ENCODE measurements at places on chromosomes 4 and X. TPM values are rescaled to one million over a fixed set of nuclear protein-coding genes. Genes with fewer than 3 reads are reported as not detected.
A peak's percentile ranks its signal among the peaks of the same experiment; 100 is the strongest.

The SGMS2 gene
- polyA plus RNA-seq: 4.3 TPM

The CHIC2 gene
- polyA plus RNA-seq: 9.8 TPM

The PI4K2B gene
- 9.7 TPM for polyA plus RNA-seq

The DCAF4L1 gene
- not detected for polyA plus RNA-seq

The TMPRSS11A gene
- polyA plus RNA-seq: not detected

The CDKL5 gene
- polyA plus RNA-seq: 1.2 TPM

The TMPRSS11F gene
- not detected for polyA plus RNA-seq

GRCh38 chrX:18490806-18491555, 65.6 kb downstream of the CDKL5 start:
- H3K36me3 ChIP-seq: no peaks in the 10 kb centered on the region
- H3K4me3 ChIP-seq: no peak overlapping the region
- no peaks in the 10 kb centered on the region for H3K27me3 ChIP-seq
- H3K4me1 ChIP-seq: no peaks in the 10 kb centered on the region

- no peaks in the 10 kb centered on the region for H3K27me3 ChIP-seq
- no peaks in the 10 kb centered on the region for H3K36me3 ChIP-seq
- H3K27ac ChIP-seq: no peak overlapping the region
- no peak for DNase-seq
- H3K4me1 ChIP-seq: no peaks in the 10 kb centered on the region
Measured at GRCh38 chrX:128759745-128760144, 707.5 kb upstream of the ACTRT1 start.

DNA sequence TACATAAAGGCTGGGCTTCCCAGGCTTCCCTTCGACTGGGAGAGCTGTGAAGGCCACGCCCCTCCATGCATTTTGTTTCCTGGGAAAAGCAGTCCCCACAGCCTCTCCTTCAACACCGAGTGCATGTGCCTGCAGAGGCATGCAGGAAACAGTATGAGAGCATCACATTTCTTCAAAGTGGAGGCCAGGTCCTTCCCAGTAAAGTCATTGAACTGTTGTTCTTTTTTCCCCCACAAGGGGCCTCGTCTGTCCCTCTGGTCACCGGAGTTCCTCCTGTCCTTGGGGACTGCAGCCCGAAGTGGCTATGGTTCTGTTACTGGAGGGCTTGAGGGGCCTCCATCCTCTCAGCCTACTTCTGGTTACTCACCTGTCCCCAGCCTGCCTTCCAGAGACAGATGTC, 56.0 kb downstream of the RAI2 start:
- H3K36me3 ChIP-seq: peaks cover 14% of the 10 kb centered on the region
- no peak for DNase-seq
- no peak overlapping the region for H3K27ac ChIP-seq
- no peaks in the 10 kb centered on the region for H3K4me1 ChIP-seq

DNA sequence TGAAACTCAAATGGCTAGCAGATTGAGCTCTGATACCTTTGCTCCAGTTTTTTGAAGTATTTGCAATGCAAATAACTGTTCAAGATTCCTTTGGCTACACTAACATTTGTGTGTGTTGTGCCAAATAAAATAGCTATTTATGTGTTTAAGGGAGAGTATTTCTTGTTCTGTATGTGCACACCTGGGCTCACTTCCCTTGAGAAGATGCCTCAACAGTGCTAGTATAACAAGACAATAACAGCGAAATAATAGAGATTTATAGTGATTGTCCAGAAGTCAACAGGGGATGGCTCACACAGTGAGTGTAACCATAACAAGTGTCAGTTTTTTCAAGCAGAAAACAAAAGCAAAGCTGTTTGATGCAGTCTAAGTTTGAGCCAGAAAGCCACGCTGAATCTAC, 460.5 kb downstream of the CENPC start:
- no peak for DNase-seq
- H3K27me3 ChIP-seq: no peaks in the 10 kb centered on the region
- H3K4me1 ChIP-seq: no peaks in the 10 kb centered on the region
- H3K36me3 ChIP-seq: no peaks in the 10 kb centered on the region
- no peak overlapping the region for H3K4me3 ChIP-seq
- H3K27ac ChIP-seq: no peak overlapping the region

DNA sequence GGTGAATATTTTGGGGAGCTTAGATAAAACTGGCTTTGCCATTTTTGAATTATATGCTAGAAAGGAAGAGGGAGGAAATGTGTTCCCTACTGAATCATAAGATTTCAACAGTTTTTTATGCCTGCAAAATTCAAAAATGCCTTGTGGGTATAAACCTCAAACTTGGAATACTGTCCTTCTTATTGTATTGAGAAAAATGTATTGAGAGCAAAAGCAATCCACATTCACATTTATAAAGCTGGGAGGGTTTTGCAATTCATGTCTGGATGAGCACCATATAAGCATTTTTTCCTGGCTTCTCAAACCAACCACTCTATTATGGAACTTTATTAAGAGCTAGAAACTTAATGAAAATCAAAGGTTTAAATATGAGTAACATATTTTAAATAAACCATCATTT, 289.8 kb downstream of the PCDH7 start:
- H3K4me1 ChIP-seq: no peaks in the 10 kb centered on the region
- no peaks in the 10 kb centered on the region for H3K27me3 ChIP-seq
- H3K4me3 ChIP-seq: no peak overlapping the region

- H3K27ac ChIP-seq: no peak overlapping the region
- H3K27me3 ChIP-seq: no peaks in the 10 kb centered on the region
- H3K4me3 ChIP-seq: no peak overlapping the region
- H3K4me1 ChIP-seq: no peaks in the 10 kb centered on the region
- no peaks in the 10 kb centered on the region for H3K36me3 ChIP-seq
Measured at GRCh38 chr4:10237131-10237530, 120.5 kb upstream of the WDR1 start.

- no peak overlapping the region for H3K27ac ChIP-seq
- peak overlapping the region; percentile 19 for H3K4me3 ChIP-seq
- no peaks in the 10 kb centered on the region for H3K36me3 ChIP-seq
- peaks cover 13% of the 10 kb centered on the region for H3K4me1 ChIP-seq
- peak; percentile 93 for DNase-seq
Measured at GRCh38 chr4:164383358-164384220, 370.3 kb upstream of the SMIM31 start.

DNA sequence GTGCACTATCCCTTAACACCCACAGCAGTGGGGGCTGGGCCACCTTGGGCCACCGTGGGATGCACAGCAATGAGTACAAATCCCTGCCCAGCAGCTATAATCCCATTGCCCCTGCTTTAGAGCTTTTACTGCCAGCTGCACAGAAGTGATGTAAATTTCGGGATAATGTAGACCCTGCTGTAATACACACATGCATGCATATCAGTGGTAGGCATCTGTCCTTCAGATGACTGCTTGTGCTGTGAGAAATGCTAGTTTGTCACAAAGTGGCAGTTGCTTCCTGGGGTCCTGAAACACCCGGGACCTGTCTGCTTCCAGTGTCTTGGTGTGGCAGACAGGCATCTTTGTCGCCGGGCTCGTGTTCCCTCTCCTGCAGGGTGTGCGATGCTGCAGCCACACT, 14.1 kb downstream of the NSG1 start:
- no peak overlapping the region for H3K4me3 ChIP-seq
- DNase-seq: no peak
- H3K36me3 ChIP-seq: no peaks in the 10 kb centered on the region
- H3K4me1 ChIP-seq: no peaks in the 10 kb centered on the region
- H3K27ac ChIP-seq: no peak overlapping the region

GRCh38 chr4:142112451-142112850, 476.1 kb downstream of the IL15 start:
- peaks cover 11% of the 10 kb centered on the region for H3K36me3 ChIP-seq
- no peak for DNase-seq
- no peak overlapping the region for H3K27ac ChIP-seq
- H3K4me1 ChIP-seq: no peaks in the 10 kb centered on the region

GRCh38 chr4:89269121-89269666, 38.4 kb downstream of the GPRIN3 start:
- no peaks in the 10 kb centered on the region for H3K36me3 ChIP-seq
- no peak overlapping the region for H3K4me3 ChIP-seq
- H3K4me1 ChIP-seq: peaks cover 19% of the 10 kb centered on the region

GRCh38 chr4:136763919-136764318, 768.4 kb downstream of the PCDH18 start:
- H3K36me3 ChIP-seq: no peaks in the 10 kb centered on the region
- DNase-seq: no peak
- H3K4me3 ChIP-seq: no peak overlapping the region
- no peaks in the 10 kb centered on the region for H3K4me1 ChIP-seq
- no peak overlapping the region for H3K27ac ChIP-seq

Measured in stomach (tissue), 19 donors.